Activated CD4-positive, alpha-beta T cell treated with anti-CD3 and anti-CD28 coated beads for 4 hours (primary cell): ENCODE measurements at places on chromosomes 2 and 18.

- DNase-seq = no peak
Observed at GRCh38 chr2:5794012-5794411, 101.8 kb downstream of the SOX11 start.

DNA sequence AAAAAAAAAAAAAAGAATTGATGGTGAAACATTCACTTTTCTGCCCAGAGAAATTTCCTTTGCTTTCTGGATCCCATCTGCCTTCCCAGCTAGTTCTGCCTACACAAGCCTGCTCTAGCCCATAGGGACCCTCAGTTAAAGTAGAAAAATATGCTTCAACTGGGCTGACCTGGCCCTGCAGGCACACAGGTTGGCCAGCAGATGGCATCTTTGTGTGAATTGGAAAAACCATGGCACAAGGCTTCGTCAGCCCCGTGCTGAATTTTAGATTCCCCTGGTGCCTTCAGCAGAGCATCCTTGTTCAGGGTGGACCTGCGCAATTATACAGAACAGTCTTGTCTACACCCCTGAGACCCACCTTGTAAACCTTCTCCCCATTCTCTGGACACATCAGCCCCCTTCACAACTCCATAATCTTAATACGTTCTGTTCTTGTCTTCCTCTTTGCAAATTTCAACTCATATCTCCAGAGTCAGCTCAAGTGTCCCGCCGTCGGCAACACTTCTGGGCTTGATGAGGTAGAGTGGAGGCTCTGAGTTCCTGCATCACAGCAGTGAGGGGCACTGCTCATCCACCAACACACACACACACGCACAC lies 114.5 kb downstream of the INSIG2 start:
- peak; percentile 58 for DNase-seq

DNA sequence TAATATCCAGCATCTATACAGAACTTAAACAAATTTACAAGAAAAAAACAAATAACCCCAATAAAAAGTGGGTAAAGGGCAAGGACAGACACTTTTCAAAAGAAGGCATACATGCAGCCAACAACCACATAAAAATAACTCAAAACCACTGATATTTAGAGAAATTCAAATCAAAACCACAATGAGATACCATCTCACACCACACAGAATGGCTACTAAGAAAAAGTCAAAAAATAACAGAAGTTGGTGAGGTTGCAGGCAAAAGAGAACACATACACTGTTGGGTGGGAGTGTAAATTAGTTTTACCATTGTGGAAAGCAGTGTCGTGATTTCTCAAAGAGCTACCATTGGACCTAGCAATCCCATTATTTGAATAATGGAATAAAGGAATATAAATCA lies 1973.9 kb upstream of the LRRTM1 start:
- no peak for DNase-seq

GRCh38 chr18:49041435-49042245 lies 90.9 kb upstream of the SMAD7 start:
- peak; percentile 49 for DNase-seq

DNA sequence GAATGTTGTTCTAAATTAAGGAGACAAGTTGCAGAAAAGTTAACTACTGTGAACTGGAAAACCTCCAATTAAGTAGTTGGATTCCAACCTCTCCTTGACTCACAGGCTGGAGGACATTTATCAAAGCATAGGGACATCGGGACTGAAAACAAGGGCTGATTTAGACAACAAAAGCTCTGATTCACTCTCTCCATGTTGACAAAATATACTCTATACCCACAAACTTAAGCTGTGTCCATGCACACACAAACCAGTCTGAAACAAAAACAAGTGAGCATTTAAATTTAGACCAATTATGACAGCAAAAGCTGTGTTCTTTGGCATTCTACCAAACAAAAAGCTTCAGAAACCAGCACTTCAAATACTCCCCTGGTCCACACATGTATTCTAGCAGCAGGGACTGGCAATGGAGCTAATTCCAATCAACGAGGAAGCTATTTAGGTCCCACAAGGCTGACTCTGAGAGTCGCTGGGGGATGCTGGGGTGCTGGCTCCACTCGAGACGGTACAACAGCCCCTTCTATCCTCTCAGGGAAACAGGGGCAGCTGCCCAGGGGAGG lies 71.4 kb downstream of the NXPH2 start:
- no peak for DNase-seq

- DNase-seq = no peak
Observed at GRCh38 chr2:190308031-190308430, 11.6 kb downstream of the HIBCH start.

DNA sequence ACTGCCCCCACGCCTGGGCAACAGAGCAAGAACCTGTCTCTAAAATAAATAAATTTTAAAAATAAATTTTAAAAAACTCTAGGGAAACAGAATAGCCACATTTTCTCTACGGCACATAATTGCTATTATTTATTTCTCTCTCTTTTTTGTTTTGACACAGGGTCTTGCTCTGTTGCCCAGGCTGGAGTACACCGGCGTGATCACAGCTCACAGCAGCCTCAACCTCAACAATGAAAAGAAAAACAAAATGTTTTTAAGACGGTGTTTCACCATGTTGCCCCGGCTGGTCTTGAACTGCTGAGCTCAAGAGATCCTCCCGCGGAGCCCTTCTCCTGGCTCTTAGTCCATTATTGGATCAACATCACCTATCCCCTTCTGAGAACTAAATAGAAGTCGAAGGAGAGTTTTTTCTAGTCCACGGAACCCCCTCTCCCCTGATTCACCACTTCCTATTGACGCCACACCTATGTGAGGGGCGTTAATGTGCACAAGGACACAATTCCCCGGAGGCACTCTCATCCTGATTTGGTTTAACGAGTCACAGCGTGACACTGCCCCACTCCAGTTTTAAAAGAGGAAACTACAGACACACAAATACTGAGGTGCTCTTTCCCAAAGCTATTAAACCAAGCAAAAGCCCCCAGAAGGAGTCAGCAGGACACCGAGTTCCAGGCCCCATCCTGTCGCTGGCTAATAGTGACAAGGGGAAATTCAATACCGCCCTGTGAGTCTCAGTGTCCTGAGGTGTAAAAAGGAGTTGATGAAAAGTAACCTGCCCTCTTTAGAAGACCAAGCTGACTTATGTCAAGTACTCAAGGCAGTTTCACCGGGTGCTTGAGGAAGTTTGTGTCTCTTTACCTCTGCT lies 1.1 kb downstream of the NPC1 start:
- peak; percentile 6 for DNase-seq

GRCh38 chr2:120477198-120477597 lies 131.3 kb downstream of the INHBB start:
- DNase-seq = no peak

DNA sequence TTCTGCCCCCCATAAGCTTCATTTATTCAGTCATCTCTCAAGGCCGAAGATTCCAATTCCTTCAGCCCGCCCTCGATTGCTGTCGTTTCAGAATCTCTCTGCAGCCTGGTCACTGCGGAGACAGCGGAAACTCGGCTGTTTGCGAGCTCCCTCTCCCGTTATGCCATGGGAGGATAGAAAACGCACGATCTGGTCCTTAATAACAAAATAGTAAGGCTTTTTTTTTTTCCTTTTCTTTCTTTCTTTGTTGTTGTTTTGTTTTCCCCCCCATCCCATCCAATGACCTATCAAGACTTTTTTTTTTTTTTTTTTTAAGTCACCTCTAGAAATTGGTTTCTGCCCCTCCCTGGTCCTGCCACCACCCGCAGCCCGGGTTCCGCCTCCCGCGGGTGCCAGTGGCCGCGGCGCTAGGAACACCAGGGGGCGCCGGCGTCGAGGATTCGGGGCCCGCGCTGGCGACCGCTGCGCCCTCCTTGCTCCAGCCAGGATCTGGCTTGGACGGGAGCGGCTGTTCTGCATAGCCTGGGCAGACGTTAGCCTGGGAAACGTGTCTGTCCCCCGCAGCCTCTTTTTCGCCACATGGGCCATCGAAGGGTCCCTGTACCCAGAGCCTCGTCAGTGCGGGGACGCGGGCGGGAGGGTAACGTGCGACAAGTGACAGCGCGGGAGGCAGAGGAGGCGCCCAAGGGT lies 10.1 kb downstream of the CPLX4 start:
- peak; percentile 66 for DNase-seq

DNA sequence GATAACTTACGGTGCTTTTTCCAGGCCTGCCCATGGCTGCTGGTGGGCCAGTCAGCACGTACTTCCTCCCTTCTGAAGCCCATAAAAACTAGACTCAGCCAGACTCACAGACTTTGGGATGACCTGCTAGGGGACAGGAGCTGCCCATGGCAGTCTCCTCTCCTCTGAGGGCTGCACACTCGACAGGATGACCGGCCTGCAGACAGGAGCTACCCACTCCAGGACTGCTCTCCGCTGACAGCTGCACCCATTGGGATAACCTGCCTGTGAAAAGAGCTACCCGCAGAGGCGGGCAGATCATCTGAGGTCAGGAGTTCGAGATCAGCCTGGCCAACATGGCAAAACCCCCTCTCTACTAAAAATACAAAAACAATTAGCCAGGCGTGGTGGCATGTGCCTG lies 75.4 kb downstream of the EPB41L3 start:
- DNase-seq = no peak

DNA sequence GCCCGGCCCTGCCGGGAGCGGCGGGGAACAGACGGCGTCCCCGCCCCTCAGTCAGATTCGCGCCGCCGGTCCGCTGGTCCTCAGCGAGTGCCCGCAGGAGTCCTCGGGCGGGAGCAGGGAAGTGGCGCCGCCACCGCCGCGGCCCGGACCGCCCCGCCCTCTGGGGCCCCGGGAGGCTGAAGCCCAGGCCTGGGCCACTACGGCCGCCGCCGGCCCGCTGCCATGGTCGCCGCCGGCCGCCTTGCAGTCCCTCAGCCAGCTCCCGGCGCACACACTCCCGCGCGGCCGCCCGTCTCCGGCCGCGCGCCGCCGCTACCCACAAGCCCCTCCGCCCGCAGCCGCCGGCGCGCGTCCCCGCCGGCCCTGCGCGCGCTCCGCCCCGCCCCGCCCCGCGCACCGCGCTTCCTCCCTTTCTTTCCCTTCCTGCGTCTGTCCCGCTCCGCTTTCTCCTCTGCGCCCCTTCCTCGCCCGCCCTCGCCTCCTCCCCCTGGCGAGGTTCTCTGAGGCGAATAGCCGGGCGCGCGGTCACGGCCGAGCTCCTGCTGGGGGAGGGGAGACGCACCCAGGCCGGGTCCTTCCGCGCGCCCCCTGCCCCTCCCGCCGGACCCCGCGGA lies at the start of gene ROCK2:
Gene ROCK2, minus strand, starts transcription at position 295 of the 614 bp plus-strand sequence. CDS start 500 bp downstream, outside the sequence.
- peak; percentile 67 for DNase-seq

GRCh38 chr2:241300000-241300399 lies 15.5 kb downstream of the HDLBP start:
- peak; percentile 30 for DNase-seq
